ENCODE measurements at places on chromosomes 7 and 10.

DNA sequence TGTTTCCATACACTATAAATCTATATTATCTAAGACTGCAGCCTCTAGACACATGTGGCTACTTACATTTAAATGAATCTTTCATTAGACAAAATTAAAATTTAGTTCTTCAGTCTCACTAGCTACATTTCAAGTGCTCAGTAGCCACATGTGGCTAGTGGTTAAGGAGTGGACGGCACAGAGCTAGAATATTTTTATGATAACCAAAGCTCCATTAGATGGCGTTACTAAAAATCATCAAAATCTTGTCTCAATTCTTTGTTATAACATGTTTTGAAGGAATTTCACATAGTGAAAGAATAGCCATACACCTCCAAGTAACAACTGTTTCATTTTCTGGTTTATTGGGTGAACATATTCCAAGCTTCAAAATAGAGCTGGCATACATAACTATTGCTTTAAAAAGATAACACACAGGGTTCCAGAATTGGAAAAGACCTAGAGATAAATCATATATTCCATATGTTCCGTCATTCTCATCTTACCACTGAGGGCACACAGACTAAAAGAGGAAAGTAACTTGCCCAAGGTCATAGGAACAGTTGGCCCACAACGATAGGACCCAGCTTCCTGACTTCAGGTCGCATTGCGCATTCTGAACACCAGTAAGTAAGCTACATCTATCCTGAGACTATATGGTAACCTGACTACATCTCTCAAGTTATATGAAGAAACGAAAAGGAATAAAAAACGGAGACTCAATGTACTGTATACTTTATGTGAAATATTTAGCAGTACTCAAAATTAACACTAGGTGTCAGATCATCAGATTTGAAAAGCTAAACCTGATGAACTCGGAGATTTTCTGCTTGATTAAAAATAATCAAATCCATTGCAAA, 66.6 kb downstream of the CAV1 start:
- no peak for DNase-seq

DNA sequence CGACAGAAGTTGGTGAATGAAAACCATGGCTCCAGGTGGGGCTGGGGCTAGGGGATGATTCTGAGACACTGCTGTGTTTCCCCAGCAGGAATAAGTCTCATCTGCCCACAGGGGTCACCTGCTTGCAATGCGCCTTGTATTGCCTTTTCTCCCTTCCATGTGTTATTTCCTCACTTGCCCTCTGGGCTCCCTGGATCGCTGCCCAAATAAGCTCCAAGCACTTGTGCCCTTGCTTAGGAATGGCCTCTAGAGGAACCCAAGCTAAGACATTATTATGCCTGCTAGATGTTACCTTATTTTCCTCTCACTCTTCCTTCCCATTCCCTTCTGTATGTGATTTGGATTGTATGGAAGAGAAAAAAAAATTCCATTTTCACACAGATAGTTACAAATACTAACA, 24.8 kb upstream of the PLPP4 start:
- DNase-seq: no peak

- peak; percentile 79 for DNase-seq
Measured at GRCh38 chr10:103648636-103649532, 155.4 kb downstream of the NEURL1 start.

GRCh38 chr10:21700474-21700873, 166.4 kb downstream of the MLLT10 start:
- no peak for DNase-seq

GRCh38 chr10:100864036-100864885, 48.5 kb upstream of the SLF2 start:
- no peak for DNase-seq

GRCh38 chr10:17140386-17140761, 10.8 kb upstream of the CUBN start:
- no peak for DNase-seq

- DNase-seq: peak; percentile 71
Measured at GRCh38 chr7:2864999-2865670, 21.0 kb upstream of the GNA12 start.

GRCh38 chr10:24952707-24953645, 570 bp upstream of the PRTFDC1 start:
- DNase-seq: peak; percentile 75

GRCh38 chr10:689452-690371, at the start of gene DIP2C:
TSS of gene DIP2C (minus strand) at chr10:689668. CDS start at chr10:689578, 90 bp downstream.
- DNase-seq: peak; percentile 88

GRCh38 chr7:5492636-5493020, 69.0 kb upstream of the TNRC18 start:
- no peak for DNase-seq

- no peak for DNase-seq
Measured at GRCh38 chr7:49791088-49791741, 17.8 kb downstream of the VWC2 start.

GRCh38 chr7:78127009-78127408, 328.4 kb downstream of the PHTF2 start:
- no peak for DNase-seq

DNA sequence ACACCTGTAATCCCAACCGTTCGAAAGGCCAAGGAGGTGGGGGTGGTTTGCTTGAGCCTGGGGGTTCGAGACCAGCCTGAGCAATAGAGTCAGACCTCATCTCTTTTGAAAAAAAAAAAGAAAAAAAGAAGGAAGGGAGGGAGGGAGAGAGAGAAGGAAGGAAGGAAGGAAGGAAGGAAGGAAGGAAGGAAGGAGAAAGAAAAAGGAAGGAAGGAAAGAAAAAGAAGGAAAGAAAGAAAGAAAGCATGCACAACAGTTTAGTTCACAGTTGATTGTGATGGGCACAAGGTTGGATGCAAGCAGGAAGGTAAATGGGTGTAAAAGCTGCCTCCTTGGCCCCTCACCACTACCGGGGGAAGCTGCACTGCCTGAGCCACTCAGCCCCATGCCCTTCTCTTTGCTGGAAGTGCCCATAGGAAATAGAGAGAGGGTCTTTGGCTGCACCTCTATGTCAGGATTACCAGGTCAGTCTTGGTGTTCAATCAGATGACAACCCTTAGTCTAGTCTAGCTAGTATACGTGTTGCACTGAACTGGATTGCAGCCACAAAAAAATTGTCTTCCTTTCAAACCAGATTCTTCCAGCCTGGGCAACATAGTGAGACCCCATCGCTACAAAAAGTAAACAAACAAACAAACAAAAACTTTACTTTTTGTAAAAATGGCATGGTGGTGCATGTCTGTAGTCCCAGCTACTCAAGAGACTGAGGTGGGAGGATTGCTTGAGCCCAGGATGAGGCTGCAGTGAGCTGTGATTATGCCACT, 20.0 kb downstream of the MAP3K8 start:
- DNase-seq: no peak

DNA sequence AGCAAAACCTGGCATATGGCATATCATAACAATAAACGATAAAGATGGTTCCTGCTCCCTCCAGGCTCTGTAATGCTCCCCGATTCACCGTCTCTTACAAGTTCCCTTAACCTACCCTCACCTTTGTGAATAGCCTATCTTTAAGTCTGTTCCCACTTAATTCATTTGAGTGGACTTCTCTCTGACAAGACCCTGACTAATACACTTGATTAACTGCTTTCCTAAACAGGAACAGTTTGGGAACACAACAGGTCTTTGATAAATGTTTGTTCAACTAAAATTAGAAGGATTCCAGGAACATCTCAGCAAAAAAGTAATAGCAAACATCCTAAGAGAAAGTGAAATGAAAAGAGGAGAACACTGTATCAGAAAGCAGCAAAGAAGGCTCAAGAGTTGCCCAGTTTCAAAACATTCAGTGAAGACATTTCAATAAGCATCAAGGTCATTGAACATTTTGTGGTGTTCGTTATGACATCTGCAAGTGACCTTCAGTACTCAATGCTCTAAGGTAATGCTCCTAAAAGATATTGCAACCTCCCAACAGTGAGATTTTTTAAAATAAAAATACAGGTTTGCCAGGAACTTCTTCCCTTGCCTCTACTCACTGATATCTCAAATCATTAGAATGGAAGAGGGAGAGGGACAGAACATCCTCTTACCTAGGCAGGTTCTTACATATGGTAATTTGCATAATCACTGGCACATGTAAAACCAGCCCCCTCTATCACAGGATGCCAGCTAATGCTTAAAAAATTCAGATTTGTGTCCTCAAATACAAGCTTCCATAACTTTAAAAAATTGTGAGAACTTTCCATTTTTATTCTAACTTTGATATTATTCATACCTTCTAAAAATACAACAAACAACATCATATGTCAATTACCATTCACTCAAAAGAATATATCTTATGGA, 11.4 kb upstream of the ARHGAP12 start:
- peak; percentile 53 for DNase-seq

- no peak for DNase-seq
Measured at GRCh38 chr7:132347858-132348257, 228.4 kb downstream of the PLXNA4 start.

- peak; percentile 86 for DNase-seq
Measured at GRCh38 chr10:129993621-129994020, 29.5 kb upstream of the EBF3 start.

GRCh38 chr10:119413093-119413453, 129.4 kb downstream of the RGS10 start:
- DNase-seq: peak; percentile 64

GRCh38 chr10:128025437-128025836, 100.8 kb downstream of the MKI67 start:
- DNase-seq: no peak

DNA sequence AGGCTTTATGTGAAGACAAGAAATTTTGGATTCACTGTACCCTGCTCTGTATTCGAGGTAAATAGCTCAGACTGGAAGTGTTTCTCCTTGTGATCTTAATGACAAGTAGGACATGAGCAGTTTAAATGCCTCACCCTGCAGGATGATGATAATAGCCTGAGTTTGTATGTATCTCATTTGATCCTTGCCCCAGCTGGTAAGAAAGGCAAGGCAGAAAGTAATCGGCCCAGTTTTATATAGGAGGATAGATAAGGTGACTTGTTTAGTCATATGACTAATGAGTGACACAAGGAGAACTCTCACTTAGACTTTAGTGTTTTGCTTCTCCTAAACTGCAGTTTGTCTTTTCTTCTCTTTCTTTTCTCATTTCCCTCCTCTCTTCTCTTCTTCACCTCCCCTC, 372.6 kb downstream of the PHF14 start:
- DNase-seq: no peak

GRCh38 chr7:37927773-37928444, 7.5 kb downstream of the EPDR1 start:
- peak; percentile 11 for DNase-seq

GRCh38 chr7:52920977-52921376, 114.5 kb upstream of the POM121L12 start:
- DNase-seq: no peak

GRCh38 chr10:122375679-122376160, 1.2 kb downstream of the PLEKHA1 start:
- no peak for DNase-seq

DNA sequence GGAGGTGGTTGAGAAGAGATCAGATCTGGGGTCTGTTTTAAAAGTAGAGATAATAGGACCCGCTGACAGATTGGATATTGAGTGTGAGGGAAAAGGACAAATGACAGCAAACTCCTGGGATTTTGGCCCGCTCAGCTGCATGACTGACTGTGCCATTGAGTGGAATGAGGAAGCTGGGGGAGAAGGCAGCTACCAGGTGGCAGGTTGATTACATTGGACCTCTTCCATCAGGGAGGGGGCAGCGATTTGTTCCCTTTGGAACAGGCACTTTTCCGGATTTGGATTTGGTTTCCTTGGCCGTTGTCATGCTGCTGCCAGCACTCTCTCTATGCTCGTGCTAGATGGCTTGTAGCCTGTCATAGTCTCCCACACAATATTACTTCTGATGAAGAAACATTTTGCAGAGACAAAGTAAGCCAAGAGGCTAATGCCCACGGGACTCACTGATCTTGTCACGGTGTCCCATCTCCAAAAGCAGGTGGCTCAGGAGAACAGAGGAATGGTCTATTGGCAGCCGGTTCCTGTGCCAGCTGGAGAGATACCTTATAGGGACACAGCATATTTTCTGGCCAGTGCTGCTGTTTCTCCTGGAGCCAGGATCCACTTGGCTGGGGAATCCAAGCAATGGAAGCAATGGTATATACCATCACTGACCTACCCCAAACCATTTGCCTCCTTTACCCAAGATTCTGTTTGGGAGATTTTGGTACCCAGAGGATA, 69.1 kb upstream of the WAC start:
- DNase-seq: no peak

- peak; percentile 49 for DNase-seq
Measured at GRCh38 chr7:20359341-20359963, 28.8 kb downstream of the ITGB8 start.

DNA sequence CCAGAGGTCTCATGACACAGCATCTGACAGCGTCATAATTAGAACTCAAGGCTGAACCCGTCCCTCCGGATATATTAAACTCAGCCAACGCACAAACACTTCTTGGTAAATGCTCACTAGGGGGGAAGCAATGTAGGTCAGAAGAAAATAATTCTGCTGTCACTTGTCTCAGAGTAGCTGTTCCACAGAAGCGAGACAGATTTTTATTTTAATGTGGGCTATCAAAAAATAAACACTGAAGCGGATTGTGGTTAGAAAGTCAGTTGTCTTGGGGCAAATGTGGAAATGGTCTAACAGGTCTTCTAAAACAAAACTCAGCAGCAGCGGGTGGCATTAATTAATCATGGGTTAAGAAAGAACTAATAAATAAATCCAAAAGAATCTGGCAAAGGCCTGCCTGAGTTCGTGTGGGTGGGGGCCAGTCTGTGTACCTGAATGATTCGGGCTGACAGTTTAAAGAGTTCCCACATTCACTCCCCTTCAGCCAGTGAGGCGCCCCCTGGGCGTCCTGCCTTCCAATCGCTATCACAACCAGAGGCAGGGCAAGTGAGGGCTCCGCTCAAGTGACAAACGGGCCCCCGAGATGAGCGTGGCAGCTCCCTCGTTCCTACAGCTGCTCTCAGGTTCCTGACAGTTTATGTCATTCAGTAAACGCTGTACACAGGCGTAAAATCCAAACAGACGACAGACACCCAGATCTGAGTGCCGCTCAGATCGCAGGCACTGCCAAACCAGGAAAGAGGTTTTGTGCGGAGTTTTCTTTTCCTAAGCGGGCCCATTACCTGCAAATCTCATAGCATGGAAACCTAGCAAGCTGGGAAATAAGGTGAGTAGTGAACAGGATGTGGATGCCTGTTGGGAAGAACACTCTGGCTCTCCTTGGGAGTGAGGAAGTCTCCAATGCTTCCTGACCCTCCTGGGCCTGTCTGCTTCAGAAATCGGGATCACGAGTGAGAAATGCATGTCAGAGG, 52.9 kb downstream of the NRAP start:
- no peak for DNase-seq

GRCh38 chr7:91957823-91958222, 17.2 kb downstream of the AKAP9 start:
- DNase-seq: peak; percentile 3

- DNase-seq: no peak
Measured at GRCh38 chr10:126928274-126928673, 23.0 kb downstream of the DOCK1 start.

- peak; percentile 38 for DNase-seq
Measured at GRCh38 chr7:38105874-38106483, 72.1 kb upstream of the STARD3NL start.

- DNase-seq: no peak
Measured at GRCh38 chr7:37405603-37406122, 43.0 kb downstream of the ELMO1 start.

GRCh38 chr7:117411539-117411938, 15.8 kb downstream of the ASZ1 start:
- DNase-seq: no peak

- DNase-seq: no peak
Measured at GRCh38 chr10:83632701-83633100, 506.6 kb upstream of the GHITM start.

- no peak for DNase-seq
Measured at GRCh38 chr7:121138262-121138933, 149.9 kb downstream of the CPED1 start.
